ENCODE measurements at places on chromosomes 5 and 9.

DNA sequence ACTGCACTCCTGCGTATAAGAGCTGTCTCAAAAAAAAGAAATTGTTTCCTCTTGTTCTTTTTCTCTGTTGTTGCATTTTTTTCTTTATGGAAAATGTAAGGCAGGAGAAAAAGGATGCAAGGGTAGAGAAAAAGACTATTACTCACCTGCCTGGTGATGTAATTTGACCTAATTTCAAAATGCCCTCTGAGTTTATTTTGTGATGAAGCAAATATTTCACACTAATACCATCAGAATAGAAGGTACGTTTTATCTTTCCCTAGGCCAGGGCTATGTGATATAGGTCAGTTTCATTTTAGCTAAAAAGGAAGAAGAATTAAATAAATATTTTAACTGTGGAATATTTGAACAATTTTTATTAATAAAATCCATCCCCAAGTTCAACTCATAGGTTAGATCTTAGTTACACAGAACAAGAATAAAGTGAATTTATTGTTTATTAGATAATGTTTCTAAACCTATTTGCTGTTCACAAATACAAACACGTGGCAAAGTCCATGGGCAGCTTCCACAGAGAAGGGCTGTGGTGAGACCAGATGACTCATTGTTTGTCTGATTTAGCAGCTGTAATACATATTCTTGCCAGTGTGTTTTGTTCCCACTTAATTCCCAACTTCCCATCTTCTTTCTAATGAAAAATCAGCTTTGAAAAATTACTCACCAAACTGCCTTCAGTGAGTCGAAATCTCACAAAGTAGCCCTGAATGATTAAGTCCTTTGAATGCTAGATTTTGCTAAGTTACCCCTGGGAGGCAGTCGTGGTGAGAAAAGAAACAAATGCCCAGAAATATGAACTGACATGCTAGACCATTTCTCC, 52.8 kb upstream of the CCDC112 start:
- DNase-seq: peak; percentile 85

DNA sequence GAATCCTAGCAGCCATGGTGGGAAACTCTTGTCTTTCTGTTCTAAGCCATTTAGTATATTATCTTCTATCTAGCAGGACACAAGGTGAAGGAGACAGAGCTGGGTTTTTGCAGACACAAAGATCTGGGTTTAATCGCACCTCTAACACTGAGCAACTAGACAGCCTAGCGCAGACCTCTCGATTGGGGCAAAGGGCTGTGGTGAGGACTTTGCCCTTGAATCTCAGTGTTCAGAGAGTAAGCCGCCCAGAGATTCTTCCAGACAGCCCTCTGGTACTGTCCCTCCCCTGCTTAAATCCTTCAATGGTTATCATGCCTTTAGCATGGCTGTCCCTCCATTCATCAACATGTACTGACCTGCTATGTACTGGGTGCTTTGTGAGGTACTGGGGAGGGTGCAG, 128.1 kb downstream of the CRB2 start:
- no peak for DNase-seq

GRCh38 chr5:13664377-13664776, 280.1 kb downstream of the DNAH5 start:
- peak; percentile 95 for DNase-seq

GRCh38 chr5:100691548-100691947, 156.4 kb downstream of the FAM174A start:
- DNase-seq: peak; percentile 70

- no peak for DNase-seq
These were observed 37.2 kb upstream of the GABRP start for GRCh38 chr5:170746075-170746960.

GRCh38 chr9:73683862-73684591, 532.4 kb downstream of the ANXA1 start:
- DNase-seq: peak; percentile 31
